ENCODE measurements at places on chromosomes 6 and 20.
A peak's percentile ranks its signal among the peaks of the same experiment; 100 is the strongest.

DNA sequence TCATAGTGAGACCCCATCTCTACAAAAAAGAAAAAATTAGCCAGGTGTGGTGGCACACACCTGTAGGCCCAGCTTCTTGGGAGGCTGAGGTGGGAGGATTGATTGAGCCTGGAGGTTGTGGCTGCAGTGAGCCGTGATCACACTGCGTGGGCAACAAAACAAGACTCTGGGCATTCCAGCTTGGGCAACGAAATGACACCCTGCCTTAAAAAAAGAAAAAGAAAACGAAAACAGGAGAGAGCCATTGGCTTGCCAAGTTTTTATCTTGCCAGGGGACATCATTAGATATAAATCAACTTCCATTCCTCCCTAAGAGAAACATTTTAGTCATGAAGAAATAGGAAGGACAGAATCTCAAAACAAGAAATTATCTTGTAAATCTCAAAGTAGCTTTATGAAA lies 109.5 kb downstream of the MAP3K7 start:
- no peak for DNase-seq

DNA sequence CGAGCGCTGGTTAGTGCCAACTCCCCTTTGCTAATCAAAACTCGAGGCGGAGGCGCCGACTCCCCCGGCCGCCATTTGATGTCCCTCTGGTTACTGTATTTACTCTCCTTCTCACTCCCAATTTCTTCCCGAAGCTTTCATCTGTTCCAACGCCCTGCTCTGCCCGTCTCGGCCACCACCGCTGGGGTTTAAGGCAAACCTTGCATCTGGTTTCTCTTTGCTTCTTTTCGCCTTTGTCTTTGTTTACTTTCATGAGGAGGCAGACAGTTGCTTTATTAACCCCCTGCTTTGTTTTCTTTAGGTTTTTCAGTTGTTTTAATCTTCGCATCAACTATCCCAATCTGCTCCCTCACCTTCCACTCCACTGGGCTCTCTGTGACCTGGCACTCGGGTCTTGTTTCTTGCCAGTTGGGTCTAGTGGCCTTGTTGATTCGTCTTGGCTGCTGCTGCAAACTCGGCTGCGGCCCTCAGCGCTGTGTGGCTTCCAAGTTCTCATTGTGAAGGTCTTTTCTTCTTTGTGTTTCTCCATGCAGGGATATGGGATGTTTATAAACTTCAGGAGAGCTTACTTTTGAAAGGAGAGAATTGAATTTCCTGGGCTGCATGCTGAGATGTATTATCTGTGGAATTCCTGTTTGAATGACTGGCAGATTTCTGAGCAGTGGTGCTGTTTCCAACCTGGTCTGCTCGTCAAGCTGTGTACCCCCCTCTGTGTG lies 155.1 kb downstream of the CDC5L start:
- no peak for DNase-seq

- no peak for DNase-seq
These were observed 54.2 kb downstream of the TBC1D7 start for GRCh38 chr6:13273931-13274706.

DNA sequence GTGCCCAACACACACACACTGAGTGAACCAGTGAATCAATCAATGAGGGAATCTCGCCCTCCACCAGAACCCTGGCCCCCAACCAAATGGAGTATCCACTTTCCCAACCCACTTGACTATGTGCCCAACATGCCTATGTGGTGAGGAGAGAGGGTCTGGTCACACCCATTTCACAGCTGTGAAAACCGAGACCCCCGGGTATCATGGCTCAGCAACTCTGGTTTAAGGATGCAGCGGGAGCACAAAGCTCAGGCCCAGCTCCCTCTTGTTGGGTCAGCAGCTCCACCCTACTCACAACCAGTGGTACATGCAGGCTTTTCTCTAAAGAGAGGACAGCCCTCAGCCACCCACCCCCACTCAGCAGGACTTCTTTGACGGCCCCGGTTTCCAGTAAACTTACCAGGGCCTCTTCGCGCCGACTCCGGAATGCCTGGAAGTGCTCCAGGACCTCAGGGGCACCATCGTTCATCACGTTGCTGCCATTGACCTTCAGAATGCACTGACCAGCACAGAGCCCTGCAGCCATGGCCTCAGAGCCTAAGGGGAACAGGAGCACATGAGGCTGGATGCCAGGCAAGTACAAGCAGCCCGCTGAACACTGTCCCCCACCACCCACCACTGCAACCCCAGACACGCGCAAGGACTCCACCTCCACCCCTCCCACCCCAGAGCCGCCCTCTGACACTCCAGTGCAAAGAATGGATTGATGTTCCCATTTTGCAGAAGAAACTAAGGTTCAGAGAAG lies 174.7 kb downstream of the PREX1 start:
- DNase-seq: no peak

DNA sequence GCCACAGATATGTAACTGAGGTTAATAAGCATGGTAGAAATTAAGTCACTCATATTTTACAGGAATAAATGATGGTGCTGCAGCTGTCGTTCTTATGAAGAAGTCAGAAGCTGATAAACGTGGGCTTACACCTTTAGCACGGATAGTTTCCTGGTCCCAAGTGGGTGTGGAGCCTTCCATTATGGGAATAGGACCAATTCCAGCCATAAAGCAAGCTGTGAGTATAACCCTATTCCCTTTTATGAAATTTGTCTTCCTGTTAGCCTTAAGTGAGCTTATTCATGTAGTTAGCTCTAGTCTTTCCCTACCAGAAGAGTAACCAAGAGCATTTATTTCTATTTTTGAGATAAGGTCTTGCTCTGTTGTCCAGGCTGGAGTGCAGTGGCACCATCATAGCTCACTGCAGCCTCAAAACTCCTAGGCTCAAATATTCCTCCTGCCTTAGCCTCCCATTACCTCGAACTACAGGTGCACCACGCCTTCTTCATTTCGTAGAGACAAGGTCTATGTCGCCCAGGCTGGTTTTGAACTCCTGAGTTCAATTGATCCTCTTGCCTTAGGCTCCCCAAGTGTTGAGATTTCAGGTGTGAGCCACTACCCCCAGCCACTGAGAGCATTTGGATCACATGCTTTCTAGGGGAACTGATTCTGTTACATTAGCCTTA lies 12.0 kb downstream of the TCP1 start:
- DNase-seq: no peak

DNA sequence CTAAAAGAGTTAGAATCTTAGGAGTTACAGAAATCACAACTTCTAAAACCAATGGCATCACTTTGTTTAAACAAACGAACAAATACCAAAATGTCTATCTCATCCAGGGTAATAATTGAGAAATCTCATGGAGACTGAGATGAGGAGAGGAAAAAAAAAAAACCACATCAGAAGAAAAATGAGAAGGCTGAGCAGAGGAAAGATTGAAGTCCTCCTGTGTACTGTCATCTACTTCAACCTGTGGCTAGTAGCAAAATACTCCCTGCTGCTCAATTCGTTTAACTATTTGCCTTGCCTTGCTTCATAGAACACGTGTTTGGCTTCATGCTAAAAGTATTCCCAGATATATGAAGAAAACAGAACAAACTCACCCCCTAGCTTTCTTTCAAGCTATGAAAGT lies 143.7 kb downstream of the PDE10A start:
- no peak for DNase-seq

GRCh38 chr6:100269189-100269588 lies 195.5 kb downstream of the SIM1 start:
- DNase-seq: peak; percentile 52

DNA sequence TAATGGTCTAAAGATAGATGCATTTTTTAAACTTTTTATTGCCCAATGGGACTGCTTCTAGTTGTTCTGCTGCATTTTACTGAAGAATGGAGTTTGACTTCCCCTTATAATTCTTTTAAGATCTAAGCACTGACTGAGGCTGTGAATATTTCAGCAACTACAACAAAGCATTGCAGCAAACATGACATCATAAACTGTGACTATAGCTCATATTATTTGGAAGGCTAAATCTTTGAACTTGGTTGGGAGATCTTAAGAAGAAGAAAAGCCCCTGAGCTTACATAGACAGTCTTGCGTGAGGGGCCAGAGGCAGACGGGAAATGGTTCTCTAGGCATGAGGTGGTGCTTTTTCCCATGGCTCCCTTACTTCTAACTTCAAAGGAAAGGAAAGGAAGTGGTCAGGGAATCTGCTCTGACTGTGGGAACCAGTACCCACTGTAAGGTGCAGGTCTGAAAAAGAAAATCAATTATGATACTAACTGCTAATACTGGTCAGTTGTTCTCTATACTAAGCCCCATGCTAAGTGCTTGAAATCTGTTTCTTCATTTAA lies 14.8 kb downstream of the HEY2 start:
- DNase-seq: no peak

- DNase-seq: no peak
These were observed 66.5 kb upstream of the TENT5A start for GRCh38 chr6:81818901-81819361.

GRCh38 chr6:34317882-34318498 lies 69.2 kb upstream of the SMIM29 start:
- DNase-seq: no peak

- no peak for DNase-seq
These were observed 37.0 kb downstream of the RANBP9 start for GRCh38 chr6:13674533-13675190.

- DNase-seq: no peak
These were observed 27.5 kb upstream of the TAF8 start for GRCh38 chr6:42022755-42023384.

DNA sequence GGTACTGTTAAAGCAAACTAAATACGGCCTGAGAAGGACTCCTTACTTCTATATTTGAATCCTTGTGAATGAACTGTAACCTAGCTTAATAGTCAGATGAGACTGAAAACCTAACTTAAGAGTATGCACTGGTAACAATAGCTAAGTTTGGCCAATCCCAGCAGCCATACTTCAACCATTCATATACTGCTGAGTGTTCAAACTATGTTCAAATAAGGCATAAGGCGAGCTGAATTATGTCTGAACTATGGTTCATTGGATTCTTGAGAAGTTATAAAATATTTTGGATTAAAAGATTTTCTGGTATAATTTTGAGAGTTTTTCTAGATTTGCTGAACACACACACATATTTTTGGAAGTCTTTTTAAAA lies 2.2 kb downstream of the SMPDL3A start:
- no peak for DNase-seq

- no peak for DNase-seq
These were observed 4.0 kb upstream of the NNAT start for GRCh38 chr20:37516811-37517750.

GRCh38 chr20:29318871-29319461 lies 1938.5 kb upstream of the DEFB115 start:
- no peak for DNase-seq

DNA sequence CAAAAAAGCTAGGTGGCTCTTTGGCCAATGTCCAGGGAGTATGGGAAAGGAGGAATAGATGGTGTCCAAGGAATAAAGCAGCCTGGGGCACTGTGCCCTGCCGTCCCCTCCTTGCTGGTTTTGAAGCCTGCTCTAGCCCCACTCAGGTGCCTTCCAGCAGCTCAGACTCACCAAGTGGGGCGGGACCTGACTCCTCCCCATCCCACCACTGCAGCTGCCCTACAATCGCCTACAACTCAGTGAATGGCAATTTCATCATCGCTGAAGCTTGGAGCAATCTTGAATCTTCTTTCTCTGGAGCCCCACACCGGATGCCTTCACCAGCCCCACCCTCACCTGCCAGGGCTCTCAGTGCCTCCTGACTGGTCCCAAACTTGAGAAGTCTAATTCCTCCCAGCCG lies 56.4 kb upstream of the NXT1 start:
- DNase-seq: no peak

GRCh38 chr20:6644813-6645628 lies 122.5 kb upstream of the BMP2 start:
- no peak for DNase-seq

- DNase-seq: peak; percentile 99
These were observed 154.4 kb upstream of the STMND1 start for GRCh38 chr6:16947375-16948015.

DNA sequence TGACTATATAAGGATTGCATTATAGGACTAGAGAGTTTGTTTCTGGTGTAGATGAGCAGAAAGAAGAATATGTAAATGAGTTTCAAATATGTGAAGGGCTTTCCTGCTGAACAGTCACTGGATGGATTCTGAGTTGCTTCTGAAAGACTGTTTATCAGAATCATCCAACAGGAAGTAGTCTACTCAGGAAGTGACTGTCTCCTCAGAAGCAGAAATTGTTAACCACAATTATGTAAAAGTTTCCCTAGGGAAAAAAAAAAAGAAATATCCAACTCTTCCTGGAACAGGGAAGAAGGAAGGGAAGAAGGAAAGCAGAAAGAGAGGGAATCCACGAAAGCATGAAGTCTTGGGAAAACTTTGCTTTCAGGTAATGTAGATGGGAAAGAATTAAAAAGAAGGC lies 138.9 kb downstream of the TENT5A start:
- DNase-seq: no peak

DNA sequence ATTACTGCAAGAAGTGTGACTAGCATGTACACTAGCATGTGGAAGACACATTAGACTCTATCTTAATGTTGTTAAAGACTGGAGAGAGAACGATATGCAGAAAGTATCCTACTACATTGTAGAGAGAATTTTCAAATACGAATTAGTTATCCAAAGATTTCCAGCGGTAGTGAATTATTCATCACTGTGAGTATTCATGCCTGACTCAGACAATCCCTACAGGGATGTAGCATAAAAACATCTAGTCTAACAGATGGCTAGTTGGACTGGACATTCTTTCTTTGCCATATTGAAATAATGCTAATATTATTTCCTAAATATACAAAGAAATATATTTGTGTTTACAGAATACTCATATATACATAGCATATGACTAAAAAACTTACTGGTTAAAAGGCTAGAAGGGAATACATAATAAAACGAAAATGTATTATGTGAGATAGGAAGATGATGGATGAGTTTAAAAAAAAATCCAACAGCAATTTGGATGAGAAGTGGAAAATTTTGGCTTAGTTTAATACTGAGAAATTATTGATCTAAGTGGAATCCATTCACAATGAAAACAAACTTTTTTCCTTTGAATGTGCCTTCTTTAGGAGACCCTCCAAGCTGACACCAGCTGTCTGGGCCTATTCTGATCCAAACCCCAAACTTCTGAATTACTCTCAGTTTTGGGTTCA lies 580.7 kb downstream of the RFPL4B start:
- DNase-seq: no peak

DNA sequence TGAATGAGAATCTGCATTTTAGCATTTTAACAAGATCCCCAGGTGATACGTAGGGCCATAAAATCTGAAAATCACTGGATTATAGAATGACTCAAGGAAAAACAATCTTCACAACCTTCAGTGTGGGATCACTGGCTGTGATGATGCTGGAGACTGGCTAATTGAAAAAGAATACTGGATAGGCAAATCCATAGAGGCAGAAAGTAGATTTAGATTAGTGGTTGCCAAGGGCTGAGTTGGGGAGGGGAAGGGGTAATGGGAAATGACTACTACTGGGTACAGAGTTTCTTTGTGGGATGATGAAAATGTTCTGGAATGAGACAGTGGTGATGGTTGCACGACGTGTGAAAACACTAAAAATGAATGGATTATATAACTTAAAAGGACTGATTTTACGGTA lies 84.1 kb downstream of the CDK19 start:
- no peak for DNase-seq

- no peak for DNase-seq
These were observed 19.8 kb downstream of the MAVS start for GRCh38 chr20:3866464-3866863.

GRCh38 chr6:1850121-1850839 lies 240.6 kb downstream of the FOXC1 start:
- DNase-seq: no peak

All from AG04449 (cell line).